ENCODE measurements at places on chromosomes 11 and 22.

- no peak for DNase-seq
Measured at GRCh38 chr11:106017093-106017492, 4.9 kb downstream of the MSANTD4 start.

DNA sequence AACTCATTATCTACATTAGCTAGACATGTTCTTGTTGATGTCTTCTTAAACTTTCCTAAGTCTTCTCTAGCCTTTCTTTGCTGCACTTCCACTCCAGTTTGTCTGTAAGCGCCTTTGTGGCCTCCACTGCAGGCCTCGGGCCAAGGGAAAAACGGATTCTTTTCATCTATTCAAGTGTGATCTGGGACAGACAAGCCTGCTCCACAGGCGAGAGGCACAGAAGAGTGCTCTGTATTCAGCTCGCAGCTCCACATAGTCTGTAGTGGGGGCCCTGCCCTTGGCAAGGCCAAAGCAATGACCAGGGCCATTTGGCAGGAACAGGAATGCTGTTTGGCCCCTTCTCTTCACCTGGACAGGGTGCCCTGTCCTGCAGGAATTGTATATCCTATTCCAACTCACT, 84.1 kb upstream of the BARX2 start:
- no peak for DNase-seq

DNA sequence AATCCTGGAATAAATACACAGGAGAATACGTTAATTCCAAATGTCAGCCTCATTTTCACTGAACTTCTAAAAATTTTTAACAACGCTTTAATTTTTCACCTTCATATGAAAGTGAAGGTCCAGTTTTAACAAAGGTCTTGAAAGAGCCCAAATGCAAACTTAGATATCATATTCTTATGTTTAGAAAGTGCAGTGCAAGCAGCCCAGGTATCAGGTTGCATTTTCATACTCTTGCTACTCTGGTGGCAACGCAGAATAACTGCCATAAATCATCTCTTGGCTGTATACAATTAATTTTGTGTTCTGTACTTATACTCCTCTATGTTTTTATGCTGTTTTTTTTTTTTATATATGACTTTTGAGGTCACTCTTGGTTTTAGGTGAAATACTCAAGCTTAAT, 496.7 kb upstream of the ARHGAP42 start:
- DNase-seq, result no peak

DNA sequence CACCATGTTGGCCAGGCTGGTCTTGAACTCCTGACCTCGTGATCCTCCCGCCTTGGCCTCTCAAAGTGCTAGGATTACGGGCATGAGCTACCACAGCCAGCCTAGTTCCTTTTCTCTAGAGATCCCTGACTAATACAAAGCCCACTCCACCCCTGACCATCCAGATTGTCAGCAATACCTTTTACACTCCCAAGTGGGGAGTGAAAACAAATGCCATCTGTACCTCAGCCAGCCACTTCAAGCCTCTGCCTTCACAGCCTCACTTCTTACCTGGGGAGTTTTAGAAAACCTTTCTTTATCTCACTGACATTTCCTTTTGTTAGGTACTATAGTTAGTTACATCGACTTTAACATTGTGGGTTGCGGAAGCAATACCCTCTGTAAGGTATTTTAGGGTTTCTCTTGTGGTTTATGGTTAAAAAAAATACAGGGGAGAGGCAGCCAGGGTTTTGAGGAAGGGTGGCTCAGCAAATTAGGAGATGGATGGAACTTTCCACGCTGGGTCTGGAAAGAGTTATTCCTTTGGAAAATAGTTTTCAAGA, 8.9 kb downstream of the TOM1 start:
- no peak for DNase-seq

GRCh38 chr11:69446108-69446507, 35.4 kb upstream of the LINC01488 start:
- DNase-seq, result no peak
